ENCODE measurements at places on chromosomes 2 and 18.

- DNase-seq: no peak
Observed at GRCh38 chr2:47785986-47786385, 3.0 kb downstream of the MSH6 start.

GRCh38 chr2:72848436-72849137 is 22.8 kb upstream of the EXOC6B start:
- DNase-seq: no peak

GRCh38 chr2:151091583-151091982 is 170.1 kb downstream of the RBM43 start:
- DNase-seq: no peak

- DNase-seq: no peak
Observed at GRCh38 chr2:197477797-197478196, 21.8 kb downstream of the HSPD1 start.

All from right kidney (tissue), 9 donors.